ENCODE measurements at places on chromosomes 7 and 10.
A peak's percentile ranks its signal among the peaks of the same experiment; 100 is the strongest.

DNA sequence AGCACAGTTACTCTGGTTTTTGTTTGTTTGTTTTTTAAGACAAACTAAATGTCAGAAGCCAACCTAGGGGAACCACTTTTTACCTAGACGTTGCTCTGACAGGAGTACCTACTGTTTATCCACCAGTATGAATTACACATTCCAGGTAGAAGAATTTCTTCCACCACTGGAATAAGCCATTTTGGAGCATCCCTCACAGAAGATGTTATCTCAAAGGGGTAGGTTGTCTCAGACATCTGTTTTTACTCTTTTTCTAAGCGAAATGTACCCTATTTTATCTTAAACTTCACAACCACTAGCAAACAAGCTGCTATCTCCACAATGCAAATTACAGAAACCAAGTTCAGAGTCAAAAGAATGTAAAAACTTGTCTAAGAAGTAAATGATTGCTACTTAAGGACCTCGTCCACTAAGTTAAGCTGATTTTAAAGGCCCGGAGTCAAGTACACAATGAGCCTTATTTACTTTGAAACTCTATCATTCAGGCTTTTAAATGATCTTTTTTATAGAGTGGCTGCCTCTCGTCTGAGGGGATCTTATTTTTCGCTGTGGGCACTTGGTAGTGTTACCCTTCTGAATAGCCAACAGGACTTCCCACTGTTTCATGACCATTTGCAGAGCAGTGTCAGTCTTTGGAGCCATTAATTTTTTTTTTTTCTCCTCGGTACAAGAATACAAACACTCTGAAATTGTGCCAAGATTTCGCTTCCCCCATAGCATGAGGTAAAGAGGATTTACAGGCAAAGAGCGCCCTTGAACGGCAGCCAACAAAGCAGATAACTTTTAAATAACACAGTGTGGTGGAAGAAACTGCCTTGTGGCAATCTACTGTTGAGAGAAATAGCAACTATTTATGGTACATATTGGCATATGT is 15.7 kb upstream of the ARMC3 start:
- DNase-seq: no peak

DNA sequence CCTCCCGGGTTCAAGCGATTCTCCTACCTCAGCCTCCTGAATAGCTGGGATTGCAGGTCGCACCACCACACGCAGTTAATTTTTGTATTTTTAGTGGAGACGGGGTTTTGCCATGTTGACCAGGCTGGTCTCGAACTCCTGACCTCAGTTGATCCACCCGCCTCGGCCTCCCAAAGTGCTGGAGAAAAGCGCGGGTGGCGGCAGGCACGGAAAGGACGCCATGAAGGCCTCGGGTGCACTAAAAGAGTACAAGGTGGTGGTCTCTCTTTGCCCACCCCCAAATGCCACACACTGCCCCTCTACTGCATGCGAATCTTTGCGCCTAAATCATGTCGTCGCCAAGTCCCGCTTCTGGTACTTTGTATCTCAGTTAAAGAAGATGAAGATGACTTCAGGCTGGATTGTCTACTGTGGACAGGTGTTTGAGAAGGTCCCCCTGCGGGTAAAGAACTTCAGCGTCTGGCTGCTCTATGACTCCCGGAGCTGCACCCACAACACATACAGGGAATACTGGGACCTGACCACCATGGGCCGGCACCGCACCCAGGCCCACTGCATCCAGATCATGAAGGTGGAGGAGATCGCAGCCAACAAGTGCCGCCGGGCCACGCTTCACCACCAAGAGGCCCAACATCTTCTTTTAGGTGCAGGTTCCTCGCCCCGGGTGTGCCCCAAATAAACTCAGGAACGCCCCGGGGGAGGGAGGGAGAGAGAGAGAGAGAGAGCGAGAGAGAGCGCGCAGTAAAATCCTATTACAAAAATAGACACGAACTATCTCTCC is 161.7 kb downstream of the HECW1 start:
- no peak for DNase-seq

- no peak for DNase-seq
Measured at GRCh38 chr7:132799081-132799413, 222.8 kb upstream of the PLXNA4 start.

DNA sequence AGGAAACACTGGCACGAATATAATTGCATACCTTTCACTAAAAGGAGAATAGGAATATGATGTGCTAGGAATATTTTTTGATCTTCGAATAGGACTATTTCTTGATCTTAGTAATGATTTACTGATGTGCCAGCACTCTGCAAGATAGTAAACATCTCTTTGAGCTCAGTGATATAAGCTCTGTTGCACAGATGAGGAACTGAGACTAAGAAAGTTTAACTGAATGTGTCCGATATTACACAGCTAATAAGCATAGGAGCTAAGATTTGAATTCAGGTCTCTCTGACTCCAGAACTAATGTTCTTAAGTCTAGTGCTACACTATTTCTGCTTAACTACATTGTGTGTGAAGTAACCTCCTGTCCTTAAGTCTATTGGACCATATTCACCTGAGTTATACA is 98.4 kb upstream of the PTPRZ1 start:
- DNase-seq: no peak

GRCh38 chr10:73997787-73998622 is at the start of gene VCL:
TSS of gene VCL (plus strand) at chr10:73998116. CDS start at chr10:73998208, 92 bp downstream.
- DNase-seq: peak; percentile 95

GRCh38 chr10:121539786-121540185 is 58.5 kb downstream of the FGFR2 start:
- DNase-seq: no peak

GRCh38 chr7:24365606-24366005 is 81.6 kb downstream of the NPY start:
- DNase-seq: no peak

- DNase-seq: peak; percentile 27
Measured at GRCh38 chr7:5838761-5839500, 41.7 kb upstream of the OCM start.

- DNase-seq: no peak
Measured at GRCh38 chr10:95787447-95787846, 31.5 kb downstream of the ENTPD1 start.

DNA sequence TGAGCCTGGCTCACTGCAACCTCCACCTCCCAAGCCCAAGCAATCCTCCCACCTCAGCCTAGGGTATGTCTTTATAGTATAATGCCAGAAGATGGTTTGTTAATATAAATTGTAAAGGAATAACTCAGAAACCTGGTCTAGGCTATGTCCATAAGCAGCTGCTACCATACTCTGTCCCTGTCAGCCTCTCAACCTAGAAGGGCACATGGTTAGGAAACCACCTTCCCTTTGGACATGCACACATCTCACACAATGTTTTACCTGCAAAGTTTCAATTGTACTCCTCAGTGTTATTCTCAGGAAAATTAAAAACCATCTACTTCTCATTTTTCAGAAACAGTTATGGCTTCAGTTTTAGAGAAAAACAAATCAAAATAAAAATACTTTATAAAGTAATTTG is 40.1 kb downstream of the ARHGAP21 start:
- no peak for DNase-seq

- no peak for DNase-seq
Measured at GRCh38 chr7:106023369-106024322, 60.6 kb downstream of the CDHR3 start.

DNA sequence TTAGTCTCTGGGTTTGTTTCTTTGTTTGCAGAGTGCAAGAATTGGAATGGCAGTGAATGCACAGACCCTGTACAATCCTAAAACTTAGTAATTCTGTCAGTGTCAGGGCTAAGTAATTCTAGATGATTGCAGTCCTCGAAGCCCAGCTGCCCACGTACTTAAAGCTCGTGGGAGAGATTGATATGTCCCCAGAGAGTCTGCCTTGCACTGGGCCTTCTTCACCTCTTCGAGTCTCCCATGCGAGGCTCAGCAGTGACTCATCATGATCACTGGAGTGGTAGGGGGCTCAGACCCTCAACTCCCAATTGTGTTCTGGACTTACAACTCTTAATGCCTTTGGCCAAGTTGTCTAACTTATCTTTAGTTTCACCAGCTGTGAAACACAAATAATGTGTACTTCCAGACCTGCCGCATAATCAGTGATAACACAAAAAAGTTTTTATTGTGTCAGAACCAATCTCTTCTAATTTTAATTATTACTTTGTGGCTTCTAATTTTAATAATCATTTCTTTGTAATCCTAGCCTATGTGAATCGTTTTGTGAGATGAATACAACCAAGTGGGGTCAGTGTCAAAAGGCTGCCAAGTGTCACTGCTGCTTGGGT is 345.6 kb upstream of the LRGUK start:
- DNase-seq: no peak

- DNase-seq: no peak
Measured at GRCh38 chr7:68613897-68614296, 984.4 kb upstream of the AUTS2 start.

DNA sequence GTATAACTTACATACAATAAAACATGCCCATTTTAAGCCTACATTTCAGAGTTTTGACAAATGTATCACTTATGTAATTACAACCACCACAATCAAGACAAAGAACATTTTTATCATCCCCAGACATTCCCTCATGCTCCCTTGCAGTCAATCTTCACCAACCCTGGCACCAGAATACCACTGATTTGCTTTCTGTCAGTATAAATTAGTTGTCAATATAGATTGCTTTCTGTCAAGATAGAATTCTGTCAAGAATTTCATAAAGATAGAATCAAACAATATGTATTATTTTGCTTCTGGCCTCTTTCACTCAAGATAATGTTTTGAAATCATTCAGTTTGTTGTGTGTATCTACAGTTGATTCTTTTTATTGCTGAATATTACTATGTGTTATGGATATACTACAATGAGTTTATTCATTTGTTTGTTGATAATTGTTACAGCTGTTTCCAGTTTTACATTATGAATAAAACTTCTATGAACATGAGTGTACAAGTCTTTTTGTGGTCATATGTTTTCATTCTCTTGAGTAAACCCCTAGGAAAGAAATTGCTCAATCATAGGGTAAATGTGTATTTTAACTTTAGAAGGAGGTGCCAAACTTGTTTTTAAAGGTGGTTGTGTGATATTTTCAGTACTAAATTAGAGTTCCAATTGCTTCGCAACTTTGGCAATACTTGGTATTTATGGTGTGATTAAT is 56.9 kb downstream of the IFIT5 start:
- DNase-seq: no peak
